WTC11 (cell line): ENCODE measurements at places on chromosomes 2 and 18.

GRCh38 chr2:215391531-215391930, 44.3 kb downstream of the FN1 start:
- DNase-seq: no peak

DNA sequence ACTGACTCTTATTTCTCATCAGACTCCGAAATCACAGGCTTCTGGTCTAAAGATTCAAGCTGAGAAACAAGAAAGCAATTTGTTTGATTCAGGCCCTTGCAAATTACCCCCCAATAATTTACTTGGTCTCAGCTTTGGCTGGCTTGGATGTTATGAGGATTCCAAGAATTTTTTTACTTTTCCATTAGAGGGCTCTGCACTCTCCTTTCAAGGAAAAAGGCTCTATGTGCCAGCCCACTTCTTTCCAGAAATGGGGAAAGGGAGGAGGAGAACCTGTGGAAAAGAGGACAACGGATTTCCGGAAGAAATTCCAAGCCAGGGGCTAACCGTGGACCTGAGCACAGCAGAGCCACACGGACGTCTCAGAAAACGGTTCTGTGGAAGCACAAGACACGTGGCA, 44.4 kb downstream of the BCL11A start:
- no peak for DNase-seq

DNA sequence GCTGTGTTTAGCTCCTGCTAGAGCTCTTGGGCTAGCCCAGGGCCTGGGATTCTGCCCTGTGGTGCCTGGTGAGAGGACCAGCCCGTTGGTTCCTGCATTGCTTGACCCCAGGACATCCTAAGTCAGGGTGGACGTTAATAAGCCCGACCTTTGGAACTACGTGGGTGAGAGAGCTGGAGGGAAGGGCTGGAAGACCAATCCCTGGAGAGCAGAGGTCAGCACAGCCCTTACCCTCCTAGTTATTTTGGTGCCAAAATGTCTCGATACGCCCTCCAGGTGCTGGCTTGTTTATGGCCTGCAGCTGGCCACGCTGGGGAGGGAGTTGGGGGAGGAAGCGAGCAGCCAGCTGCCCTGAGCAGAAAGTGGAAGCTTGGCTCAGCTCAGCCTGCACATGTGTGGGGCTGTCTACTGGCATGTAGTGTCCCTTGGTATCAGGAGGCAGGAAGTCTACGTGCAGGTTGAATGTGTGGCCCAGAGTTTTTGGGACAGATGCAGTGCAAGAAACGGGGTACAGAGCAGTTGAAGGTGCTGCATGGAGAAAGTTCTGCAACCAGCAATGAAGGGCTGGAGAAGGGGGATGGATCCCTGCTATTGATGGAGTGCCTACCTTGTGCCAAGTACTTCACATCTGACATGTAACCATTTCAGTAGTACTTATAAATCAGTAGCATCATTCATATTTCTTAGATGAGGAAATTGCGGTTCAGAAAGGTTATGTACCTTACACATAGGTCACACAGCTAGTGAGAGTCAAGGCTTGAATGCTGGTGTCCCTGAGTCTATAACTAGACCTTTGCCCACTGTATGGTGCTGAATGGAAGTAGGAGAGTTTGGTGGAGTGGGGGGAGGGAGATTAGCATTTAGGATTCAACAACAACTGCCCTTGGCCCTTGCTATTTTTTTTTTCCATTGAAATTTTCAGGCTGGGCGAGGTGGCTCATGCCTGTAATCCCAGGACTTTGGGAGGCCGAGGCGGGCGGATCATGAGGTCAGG, 5.0 kb upstream of the DGKD start:
- no peak for DNase-seq

DNA sequence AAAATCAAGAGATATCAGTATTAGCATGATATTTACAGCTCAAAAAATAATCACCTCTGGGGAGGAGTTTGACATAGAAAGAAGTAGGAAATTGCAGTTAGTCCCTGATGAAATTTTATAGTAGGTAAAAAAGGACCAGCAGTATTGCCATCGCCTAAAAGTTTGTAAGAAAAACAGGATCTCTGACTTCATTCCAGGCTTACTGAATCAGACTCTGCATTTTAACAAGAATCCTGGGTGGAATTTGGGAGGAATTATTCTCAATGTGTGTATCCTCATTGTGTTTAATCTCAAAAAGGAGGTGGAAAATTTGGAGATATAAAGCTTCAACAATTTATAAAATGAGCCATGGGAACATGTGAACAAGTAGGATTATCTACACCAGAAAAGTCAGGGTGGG, 31.2 kb upstream of the STAT1 start:
- DNase-seq: no peak

DNA sequence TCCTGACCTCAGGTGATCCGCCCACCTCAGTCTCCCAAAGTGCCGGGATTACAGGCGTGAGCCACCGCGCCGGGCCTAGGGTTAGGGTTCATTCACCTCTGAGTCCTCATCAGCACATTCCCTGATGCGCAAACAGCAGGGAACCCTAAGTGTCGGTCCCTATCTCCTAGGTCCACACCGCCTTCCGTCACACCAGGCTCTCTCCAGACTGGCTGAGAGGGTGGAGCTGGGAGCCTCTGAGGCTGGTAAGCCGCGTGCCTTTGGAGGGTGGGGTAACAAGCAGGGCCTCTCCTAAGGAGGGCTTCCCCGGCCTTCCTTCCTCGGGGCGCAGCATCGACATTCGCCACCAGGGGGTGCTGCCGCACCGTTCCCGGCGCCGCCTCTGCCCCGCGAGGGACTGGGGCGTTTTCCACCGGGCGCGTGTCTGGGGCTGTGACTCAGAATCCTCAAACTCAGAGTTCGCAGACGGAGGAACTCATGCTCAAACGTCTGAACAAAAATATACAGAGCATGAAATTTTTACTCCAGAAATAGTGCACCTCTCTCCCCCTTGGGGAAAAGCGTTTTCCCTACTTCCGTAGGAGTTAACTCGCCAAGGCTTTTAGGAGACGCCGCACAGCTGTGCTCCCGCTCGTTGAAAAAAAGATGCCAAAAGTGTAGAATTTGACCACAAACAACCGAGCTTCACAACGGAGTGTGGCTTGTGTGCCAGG, 63.9 kb upstream of the ASAP2 start:
- peak; percentile 90 for DNase-seq

- no peak for DNase-seq
These were observed 602.0 kb upstream of the CELF4 start for GRCh38 chr18:38167623-38168022.

DNA sequence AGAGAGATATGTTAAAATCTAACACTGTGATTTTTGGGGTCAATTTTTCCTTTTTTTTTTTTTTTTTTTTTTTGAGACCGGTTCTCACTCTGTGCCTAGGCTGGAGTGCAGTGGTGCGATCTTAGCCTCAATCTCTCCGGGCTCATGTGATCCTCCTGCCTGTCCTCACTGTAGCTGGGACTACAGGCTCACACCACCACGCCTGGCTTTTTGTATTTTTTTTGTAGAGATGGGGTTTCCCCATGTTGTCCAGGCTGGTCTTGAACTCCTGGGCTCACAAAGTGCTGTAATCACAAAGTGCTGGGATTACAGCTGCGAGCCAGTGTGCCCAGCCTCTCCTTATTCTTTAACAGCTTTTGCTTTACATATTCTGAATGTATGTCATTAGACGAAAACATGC, 2.9 kb upstream of the HAAO start:
- no peak for DNase-seq

GRCh38 chr18:74610051-74610615, 12.5 kb downstream of the ZNF407 start:
- DNase-seq: no peak

GRCh38 chr18:10923141-10923540, 226.2 kb downstream of the PIEZO2 start:
- DNase-seq: no peak

- no peak for DNase-seq
These were observed 270.3 kb upstream of the LINC00305 start for GRCh38 chr18:64419156-64419555.

- no peak for DNase-seq
These were observed 103.6 kb upstream of the TMEM200C start for GRCh38 chr18:5998907-5999306.

DNA sequence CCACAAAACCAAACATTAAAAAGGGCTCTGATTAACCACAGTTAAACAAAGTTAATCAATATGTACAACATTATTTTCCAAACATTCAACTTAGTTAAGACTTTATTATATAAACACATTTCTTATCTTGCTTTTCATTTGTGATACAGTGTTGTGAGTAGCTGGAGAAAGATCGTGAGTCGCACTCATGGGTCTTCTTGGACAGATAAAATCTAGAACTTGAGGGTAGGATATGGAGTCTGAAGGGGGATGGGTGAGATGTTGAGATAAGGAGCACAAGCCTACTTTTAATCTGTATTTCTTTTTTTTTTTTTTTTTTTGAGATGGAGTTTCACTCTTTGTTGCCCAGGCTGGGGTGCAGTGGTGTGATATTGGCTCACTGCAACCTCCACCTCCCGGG, 22.6 kb upstream of the TMEM214 start:
- no peak for DNase-seq

DNA sequence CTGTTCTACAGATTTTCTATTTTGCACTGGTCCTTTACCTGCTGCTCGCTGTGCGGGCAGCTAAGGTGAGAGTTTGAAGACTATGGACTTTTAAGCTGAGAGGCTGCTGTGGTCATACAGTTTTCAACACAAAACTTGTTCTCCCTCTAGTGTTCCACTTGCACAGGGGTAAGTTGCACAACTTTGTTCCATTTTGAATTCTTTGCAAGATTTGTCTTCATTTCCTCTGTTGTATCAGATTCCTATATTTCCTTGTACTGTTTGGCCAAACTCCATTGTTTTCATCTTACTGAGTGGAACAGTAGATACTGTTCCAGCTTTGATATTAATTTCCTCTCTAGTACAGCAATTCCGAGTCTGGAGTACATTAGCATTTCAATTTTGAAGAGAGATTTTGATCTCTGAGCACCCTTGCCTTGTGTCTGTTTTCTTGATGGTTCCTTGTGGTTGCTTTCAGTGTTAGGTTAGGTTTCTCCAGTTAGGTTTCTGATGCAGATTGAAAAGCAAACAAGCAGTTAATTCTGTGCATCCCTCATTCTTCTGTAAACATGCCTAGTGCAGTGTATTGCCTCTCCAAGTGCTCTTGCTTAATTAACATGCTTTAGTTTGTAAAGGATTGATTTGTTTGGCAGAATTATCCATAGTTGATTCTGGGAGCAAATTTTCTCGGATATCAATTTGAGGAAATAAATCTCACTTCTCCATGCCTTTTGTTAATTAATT, 188.8 kb downstream of the PTPRM start:
- DNase-seq: no peak

- peak; percentile 20 for DNase-seq
These were observed 203.2 kb downstream of the SH3RF3 start for GRCh38 chr2:109331896-109332848.

- no peak for DNase-seq
These were observed 48.9 kb upstream of the ATG16L1 start for GRCh38 chr2:233202531-233202944.
